ENCODE measurements at places on chromosomes 1 and 21.

DNA sequence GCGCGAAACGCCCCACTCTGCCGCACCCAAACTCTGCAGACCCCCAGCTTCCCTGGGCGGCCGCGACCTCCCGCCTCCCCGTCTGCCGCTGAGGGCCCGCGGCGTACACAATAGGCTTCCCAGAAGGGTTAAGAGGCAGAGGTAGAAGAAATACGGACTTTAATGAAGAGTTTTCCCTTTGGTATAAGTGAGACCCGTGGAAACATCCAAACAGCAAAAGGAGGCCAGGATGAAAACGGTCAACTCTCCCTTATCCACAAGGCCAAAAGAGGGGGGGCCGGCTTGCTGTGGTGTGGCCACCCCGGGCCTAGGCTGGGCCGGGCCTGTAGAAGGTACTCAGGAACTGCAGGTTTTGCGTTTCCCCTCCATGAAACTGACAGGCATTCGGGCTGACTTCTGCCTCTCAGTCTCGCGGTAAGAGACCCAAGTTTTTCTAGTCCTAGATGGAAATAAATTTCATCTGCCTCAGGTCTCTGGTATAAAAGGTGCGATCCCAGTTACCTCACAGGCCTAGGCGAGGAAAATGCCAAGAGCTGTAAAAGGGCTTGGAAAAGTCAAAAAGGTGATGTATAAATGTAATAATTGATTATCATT, 671 bp upstream of the PYGO2 start:
- no peak for DNase-seq

DNA sequence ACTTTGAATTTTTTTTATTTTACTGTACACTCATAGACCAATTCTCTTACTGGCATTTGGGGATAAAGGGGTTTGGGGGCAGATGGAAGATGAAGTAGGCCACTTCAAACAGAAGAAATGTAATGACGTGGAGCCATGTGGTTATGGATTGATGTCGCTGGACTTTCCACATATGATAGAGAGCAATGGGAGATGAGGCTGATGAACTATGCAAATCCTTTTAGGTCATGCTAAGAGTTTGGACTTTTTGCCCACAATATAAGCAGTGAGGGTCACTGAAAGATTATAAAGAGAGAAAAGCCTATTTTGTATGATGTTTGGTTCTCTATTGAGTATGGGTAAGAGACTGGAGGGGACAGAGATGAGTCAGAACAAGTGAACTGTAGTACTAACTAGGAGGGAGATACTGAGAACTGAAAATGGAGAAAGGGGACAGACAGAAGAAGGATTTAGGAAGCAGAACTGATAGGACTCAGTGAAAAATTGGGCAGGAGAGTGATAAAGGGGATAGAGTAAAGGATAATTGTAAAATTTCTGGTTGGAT, 9.2 kb downstream of the C1orf21 start:
- DNase-seq = no peak

DNA sequence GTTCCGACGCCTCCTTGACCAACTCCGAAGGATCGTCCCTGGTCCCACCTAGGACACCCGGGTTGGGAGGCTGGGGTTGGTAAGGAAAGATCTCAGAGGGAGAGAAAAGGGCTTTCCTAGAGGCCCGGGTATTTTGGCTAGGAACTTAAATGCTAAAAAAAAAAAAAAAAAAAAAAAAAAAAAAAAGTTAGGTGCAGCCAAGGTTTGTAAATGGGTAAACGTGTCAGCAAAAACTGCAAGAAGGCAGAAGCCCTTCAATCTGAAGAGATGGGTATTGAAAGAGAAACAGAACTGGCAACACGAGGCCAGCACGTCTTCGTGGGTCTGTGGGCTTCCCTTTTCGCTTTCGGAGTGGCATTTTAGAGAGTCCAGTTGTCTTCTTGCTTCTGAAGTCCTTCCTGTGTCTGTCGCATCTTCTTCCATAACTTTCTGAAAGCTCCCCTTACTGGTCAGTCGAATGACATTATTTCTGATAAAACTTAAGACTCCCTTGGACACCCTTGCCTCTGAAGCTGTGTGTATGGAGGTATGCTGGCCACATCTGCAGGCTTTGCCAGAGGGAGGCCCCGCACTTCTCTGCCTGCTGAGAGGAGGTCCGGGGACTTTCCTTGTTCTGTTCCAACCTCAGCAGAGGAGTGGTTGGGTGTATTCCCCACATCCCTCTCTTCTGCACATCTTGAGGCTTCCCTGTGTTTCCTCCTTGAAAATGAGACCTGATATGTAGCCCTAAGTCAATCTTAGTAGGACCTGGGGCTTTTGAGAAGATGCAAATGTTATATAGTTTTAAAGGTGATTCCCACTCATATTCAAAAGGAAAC, 745 bp downstream of the RCSD1 start:
- no peak for DNase-seq

GRCh38 chr1:100626397-100626796, 88.5 kb downstream of the GPR88 start:
- DNase-seq = no peak
